Calu3 (cell line): ENCODE measurements at places on chromosomes 7 and 10. TPM values are rescaled to one million over a fixed set of nuclear protein-coding genes. Genes with fewer than 3 reads are reported as not detected.

The ENKUR gene
- total RNA-seq: 0.37 and 0.66 TPM in 2 replicates

The STEAP1 gene
- total RNA-seq: 41.5 and 41.8 TPM in 2 replicates

The ERVW-1 gene
- total RNA-seq: not detected in 2 replicates

The RADIL gene
- total RNA-seq: 0.83 and 1.8 TPM in 2 replicates

The SCART1 gene
- 1.8 and 2.2 TPM in 2 replicates for total RNA-seq

The EIF3B gene
- 333 and 347 TPM in 2 replicates for total RNA-seq

The PGAM2 gene
- 0.87 TPM in 1 of 2 replicates, not detected in the other for total RNA-seq

The PNPLA8 gene
- total RNA-seq: 6.9 and 8.3 TPM in 2 replicates

The LRIT1 gene
- not detected in 2 replicates for total RNA-seq
